ENCODE measurements at places on chromosomes 5 and 9.

- no peak for DNase-seq
These were observed 1.3 kb downstream of the EDIL3 start for GRCh38 chr5:84383296-84383815.

DNA sequence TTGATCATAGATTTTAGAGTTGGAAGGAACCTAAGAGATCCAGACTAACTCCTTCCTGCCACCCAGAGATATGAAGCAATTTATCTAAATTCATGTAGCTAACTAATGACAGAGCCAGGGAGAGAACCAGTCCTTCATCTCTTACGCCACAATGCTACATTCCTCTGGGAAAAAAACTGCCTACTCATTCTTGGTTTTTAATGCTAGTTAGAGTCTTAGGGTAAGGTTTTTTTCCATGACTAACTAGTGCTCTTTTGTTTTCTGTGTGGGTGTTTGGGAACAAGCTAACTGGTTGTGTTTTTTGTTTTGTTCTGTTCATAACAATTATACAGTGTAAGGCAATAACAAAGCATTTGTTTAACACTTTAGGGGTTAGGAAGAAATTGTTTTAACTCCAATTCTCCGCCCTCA lies 52.4 kb downstream of the SLC44A1 start:
- peak; percentile 99 for DNase-seq

DNA sequence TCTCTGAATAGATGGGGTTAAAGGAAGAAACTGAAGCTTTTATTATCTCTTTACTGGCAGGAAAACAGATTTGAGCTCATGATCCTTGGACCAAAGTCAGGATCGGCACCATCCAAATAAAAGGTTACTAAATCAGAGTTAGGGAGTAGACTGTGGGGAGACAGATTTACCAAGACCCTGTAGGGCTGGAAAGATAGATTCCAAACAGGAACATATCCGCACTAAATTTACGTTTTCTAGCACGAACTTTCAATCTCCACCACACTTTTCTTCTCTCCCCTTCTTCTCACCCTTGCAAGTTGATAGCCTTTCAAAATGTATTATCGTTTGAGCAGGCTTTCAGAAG lies 120.0 kb upstream of the HMHB1 start:
- DNase-seq = no peak

DNA sequence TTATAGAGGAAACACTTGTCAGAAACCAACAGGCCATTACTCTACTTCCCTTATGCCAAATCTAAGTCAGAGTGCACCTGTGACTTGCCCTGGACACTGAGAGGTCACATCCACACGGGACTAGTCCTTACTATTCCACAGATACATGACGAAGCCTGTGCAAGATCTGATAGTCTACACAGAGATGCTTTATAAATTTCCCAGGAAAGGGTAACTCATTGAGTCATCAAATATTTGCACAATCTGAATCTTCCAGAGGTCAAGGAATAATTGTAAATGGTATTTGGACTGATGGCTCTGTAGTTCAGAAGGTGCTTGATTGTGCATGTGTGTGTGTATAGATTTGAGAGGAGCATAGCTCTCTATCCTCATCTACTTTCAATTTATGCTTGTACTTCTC lies 55.2 kb upstream of the JAK2 start:
- DNase-seq = no peak

DNA sequence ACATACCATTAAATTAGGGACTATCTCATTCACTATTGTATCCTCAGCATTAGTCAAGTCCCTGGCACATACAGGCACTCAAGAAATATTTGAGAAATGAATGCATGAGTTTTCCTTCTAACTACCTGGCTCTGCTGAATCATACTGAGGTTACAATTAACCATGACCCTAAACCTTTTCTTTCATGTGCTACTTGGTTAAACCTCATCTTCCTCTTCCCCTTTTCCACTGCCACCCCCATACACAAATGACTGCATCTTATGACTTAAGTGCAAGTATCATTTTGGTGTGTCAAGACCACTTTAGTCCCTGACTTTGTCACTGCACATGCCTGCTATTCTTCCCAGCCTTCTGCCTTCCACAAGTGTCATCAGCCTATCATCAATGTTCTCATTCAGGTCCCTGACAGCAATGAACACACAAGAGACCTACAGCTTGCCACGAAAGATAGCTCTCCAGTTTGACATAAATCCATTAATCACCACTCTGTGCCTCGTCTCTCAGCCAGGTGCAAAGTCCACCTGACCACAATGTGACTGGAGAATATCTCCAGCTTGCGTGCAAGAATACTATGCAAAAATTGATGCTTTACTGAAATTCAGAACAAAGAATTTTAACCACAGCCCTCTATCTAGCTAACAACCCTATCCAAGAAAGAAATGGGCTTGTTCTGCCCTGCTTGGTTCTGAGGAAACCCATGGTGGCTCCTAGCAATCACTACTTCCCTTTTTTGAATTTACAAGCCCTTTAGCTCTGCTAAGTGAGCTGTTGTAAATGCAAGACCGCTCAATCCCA lies 74.5 kb downstream of the MAPKAP1 start:
- DNase-seq = no peak

DNA sequence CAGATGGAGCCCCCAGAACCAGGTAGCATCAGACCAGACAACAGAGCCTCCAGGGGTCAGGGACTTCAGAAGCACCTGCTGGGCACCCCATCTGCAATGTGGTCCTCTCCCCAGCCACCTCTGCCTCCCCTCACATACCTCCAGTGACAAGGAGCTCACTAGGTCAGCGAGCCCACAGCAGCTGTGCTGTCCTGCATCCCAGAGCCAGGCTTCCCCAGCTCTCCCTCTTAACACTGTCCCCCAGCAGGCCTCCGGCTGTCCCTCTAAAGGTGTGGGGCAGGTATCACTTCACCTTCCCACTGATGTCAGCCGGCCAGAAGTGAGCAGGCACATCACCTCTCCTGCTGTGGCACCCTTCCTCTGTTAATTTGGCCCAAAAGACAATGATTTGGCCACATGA lies 83.6 kb downstream of the LMX1B start:
- DNase-seq = no peak

GRCh38 chr5:166013415-166013814 lies 2278.0 kb upstream of the WWC1 start:
- DNase-seq = no peak
